ENCODE measurements at places on chromosomes 11 and 22. TPM values are rescaled to one million over a fixed set of nuclear protein-coding genes. Genes with fewer than 3 reads are reported as not detected.

GRCh38 chr11:795634-796564 is 2.2 kb downstream of the SLC25A22 start:
- DNase-seq: peak; percentile 76

- DNase-seq: no peak
These were observed 14.5 kb downstream of the MUC2 start for GRCh38 chr11:1088927-1089737.

DNA sequence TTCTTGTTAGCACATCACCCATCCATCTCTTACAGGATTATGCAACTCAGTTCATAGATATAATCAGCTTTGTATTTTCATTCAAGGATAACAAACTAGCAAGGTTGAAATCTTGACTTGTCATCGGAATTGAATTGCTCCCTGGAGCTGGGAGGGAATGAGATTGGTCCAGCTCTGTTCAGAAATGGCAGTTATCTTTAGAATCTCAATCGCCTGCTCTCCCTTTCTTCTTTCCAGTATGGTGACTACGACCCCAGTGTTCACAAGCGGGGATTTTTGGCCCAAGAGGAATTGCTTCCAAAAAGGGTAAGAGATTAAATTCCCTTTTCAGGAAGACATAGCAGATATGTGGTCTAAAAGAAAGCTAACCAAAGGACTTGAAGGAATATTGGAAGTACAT is 51.0 kb downstream of the NF2 start:
- DNase-seq: no peak

DNA sequence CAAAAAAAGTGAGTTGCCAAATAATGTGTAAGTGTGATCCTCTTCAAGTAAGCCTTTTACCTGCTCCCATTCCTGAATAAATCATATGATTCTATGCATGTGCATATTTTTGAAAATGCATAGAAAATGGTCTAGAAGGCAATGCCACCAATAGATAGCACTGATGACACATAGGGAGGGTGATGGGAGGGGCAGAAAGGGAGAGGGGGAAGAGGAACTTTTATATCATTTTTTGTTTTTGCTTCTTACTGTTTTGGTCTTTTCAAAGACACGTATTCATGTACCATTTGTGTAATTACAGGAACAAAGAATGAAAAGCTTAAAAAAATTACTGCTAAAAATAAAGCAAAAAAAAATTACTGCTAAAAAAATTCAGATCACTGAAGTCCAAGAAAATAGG is 60.8 kb downstream of the C11orf58 start:
- no peak for DNase-seq

DNA sequence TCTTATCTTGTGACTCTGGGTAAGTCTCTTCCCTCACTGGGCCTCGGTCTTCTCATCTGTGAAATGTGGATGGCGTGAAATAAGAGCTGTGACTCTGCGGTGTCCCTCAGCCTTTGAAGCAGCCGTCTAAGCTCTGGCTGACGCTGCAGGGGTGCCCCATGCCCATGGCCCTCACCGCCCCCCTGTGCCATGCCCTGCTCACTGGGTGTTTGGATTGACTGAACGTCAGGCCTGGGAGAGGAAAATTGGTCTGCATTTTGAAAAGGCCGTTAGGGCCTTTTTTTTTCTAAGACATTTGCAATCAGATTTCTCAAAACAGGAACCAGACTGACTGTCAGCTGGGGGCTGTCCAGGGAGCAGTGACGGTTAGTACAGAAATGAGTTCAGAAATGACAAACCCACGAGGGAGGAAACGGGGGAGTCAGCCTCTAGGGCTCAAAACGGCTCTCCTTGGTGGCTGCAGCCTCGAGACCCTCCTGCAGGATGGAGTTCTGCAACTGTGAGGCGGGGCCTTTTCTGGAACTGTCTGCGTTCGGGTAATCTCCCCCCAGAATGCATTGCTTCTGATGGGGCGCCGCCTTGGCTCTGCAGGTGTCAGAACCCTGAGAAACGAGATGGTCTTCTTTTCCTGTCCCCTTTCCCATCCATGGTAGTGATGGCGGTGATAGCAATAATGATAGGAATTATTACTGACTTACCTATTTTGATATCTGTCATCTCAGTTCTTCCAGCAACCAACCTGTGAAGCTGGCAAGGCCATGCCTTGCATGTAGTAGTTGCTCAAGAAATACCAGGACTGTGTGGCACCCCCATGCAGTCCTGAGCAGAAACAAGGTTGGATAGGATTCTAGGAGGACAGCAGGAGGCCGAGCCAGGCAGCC is 2.0 kb downstream of the GRK2 start:
- DNase-seq: peak; percentile 52

DNA sequence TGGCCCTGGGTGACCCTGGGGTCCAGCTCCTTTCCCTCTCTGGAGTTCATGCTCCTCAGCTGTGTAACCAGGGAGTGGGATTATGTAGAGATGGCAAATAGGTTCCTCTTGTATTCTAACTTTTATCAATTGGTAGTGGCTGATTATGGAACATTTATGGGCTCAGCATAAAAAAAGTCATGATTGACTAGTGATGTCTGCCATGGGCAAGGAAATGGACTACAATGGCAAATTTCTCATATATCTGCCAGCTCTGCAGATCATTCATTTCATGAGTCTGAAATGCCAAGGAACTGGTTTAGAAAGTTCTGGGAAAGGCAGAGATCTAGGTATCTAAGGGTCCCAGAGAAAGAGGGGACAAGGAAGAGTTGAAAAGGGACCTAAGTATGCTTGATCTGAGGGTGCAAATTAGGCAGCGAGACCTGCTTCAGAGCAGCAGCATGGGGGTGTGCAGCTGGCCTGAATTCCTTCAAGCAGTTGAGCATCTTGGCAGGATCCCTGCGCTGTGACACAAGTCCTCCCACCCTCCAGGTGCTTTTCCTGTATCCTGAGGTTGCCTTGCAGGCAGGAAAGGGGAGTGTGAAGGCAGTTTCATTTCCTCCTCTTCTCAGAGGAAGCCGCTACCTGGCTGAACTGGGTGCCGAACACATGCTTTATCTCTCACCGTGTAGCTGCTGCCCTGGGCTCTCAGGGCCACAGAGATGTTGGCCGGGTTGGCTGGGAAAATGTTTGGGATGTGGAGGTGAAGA is 10.4 kb downstream of the SLC15A3 start:
- DNase-seq: no peak

DNA sequence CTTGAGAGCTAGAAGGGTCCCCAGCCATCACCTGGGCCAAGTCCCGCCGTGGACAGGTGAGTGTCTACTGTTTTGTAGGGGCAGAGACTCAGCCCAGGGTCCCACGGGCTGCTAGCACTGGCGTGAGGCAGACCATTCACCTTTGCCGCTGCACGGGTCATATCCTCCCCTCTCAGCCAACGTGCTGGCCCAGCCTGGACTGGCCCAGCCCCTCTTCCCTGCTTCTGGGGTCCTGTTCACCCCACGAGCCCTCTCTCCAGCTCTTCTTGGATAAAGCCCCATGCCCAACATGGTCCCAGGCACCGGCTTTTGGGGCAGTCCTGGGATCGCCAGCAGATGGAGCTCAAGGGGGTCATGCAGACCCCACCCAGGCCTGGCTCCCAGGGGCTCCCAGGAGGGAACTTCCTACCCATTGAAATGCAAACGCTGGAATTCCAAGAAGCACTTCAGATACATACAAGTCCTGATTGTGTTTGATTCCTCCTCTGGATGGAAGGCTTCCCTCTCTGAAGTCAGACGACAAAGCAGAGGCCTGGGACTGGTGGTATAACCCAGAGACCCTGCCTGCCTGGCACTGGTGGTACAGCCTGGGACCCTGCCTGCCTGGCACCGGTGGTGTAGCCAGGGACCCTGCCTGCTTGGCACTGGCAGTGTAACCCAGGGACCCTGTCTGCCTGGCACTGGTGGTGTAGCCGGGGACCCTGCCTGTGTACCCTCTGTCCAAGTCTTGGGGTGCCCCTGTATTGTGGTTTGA is 8.9 kb upstream of the SEPTIN5 start:
- DNase-seq: no peak

DNA sequence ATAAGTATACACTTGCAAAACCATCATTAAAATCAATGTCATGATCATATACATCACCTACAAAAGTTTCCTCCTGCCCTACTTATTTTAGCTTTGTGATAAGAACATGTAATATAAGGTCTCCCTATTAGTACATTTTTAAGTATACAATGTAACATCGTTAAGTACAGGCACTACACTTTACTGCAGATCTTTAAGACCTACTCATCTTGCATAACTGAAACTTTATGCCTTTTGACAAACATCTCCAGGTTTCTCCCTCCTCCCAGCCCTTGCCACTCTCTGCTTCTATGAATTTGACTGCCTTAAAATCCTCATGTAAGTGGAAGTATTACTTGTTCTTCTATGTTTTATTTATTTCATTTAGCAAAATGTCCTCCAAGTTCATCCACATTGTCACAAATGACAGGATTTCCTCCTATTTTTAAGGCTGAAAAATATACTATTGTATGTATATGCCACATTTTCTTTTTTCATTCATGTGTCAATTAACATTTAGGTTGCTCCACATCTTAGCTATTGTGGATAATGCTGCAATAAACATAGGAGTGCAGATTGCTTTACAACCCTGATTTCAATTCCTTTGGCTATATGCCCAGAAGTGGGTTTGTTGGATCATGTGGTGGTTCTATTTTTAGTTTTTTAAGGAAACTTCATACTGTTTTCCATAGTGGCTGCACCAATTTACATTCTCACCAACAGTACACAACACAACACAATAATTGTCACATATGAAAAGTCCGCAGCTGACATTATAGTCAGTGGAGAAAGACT is 471.1 kb upstream of the ANO3 start:
- no peak for DNase-seq

DNA sequence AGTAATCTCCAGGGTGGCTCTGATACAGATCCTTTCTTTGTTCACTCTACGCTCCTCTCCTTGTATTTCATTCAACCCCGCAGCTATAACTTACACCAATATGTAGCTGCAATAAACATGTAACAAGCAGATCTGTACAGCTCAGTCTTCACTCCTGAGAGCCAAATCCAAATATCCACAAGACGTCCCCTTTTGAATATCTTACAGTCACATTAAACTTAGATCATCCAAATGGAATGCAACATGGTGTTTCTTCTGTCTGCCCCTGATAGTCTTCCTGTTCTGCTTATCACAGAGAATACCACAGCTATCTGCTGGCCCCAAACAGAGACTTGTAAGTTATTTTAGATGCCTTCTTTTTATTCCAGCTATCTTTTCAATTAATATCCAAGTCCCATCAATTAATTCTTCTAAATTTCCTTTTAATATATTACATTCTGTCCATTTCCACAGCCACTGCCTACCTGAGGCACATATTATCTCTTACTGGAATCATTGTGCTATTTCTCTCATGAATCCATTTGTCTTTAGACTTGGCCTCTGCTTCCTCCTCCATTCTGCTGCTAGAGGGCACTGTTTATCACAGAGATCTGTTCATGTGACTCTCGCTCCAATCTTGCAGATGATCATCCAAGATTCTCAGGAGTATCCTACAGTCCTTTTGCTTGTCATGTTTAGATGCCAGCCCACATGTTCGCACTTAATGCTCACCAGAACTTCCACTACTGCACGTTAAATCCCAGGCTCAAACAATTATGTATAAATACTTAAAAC is 908.6 kb downstream of the NTM start:
- no peak for DNase-seq

The DDTL gene
- total RNA-seq: 4.5 TPM

The SPI1 gene
- 15.8 TPM for total RNA-seq

The SHANK3 gene
- total RNA-seq: 4.8 TPM

The TCN2 gene
- total RNA-seq: 29.4 TPM

The SNX32 gene
- total RNA-seq: 1.6 TPM

The ACRV1 gene
- total RNA-seq: not detected

The OR56B4 gene
- not detected for total RNA-seq

The TEX54 gene
- total RNA-seq: not detected

All from left colon (tissue), 2 donors.